Stimulated activated CD4-positive, alpha-beta T cell treated with anti-CD3 and anti-CD28 coated beads, Interleukin-12 subunit alpha, Interleukin-12 subunit beta, amount 100 ng/mL, for 24 hours (primary cell): ENCODE measurements at places on chromosomes 7 and 10.
A peak's percentile ranks its signal among the peaks of the same experiment; 100 is the strongest.

- DNase-seq: peak; percentile 83
Measured at GRCh38 chr10:38094158-38094926, at the start of gene ZNF37A. ZNF37A (plus strand) TSS chr10:38094337; CDS start chr10:38096618, 2,281 bp downstream.

DNA sequence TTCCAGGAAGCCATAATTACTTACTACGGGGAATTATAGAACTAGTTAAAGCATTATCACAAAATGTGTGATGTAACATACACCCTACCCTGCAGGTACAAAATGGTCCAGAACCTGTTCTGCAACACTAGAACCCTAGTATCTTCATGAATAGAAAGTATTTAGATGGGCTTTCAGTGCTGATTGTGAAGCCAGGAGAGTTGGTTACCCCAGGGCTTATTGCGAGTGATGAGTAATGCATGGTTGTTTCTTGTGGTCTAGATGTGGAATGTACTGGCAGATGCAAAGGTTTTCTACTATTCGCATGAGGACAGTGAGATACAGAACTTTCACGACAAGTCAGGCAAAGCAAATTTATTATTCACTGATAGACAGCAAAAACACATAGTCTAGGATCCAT, 33.6 kb upstream of the AGR3 start:
- DNase-seq: no peak

DNA sequence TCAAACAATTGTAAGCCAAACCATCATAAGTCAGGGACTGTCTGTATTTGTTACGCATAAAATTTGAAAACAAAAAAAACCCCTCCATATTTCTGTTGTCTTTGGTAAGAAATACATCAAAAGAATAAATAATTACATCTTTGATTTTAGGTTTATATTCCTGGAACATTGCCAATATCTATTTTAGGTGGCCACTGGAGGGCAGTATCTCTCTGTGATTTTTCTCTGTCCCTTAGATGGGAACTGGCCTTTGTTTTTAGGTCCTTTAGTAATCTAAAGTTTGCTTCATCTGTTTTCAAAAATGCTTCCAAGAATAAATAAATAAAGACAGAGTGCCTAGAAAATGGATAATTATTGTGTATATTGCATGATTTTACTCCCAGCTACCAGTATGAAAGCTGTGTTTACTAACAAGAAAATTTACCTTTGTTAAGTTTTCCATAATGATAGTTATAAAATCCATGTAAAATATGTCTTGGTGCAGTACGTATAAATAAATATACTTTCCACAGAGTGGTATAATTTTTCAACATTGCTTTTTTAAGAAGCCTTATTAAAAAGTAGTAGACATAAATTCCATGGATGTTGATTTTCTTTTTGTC, 64.2 kb downstream of the PHYHIPL start:
- no peak for DNase-seq

- no peak for DNase-seq
Measured at GRCh38 chr10:79601939-79602338, 8.8 kb upstream of the SFTPA1 start.
